ENCODE measurements at places on chromosomes 3 and 15. TPM values are rescaled to one million over a fixed set of nuclear protein-coding genes. Genes with fewer than 3 reads are reported as not detected.

Gene OSBPL10
- 19.6 TPM for total RNA-seq

Gene GOLGA6L4
- 1.2 TPM for total RNA-seq

Gene CLDN18
- total RNA-seq, result not detected

Gene SERPINI2
- not detected for total RNA-seq

Gene FETUB
- total RNA-seq, result 0.12 TPM

Gene CHRNA5
- 34.3 TPM for total RNA-seq

Gene NAA50
- 161 TPM for total RNA-seq

Gene FOXL2
- 4.3 TPM for total RNA-seq

Gene ARGFX
- not detected for total RNA-seq

Gene HRH1
- total RNA-seq, result 7.3 TPM

Gene GATM
- total RNA-seq, result 3.2 TPM

Gene PARL
- 66.4 TPM for total RNA-seq

Gene ROPN1
- total RNA-seq, result not detected

Gene TIMP4
- 13.6 TPM for total RNA-seq

Gene CMSS1
- 40.3 TPM for total RNA-seq

Gene DPPA2
- total RNA-seq, result not detected

Gene WNT7A
- total RNA-seq, result 0.03 TPM

Gene RBMS3
- total RNA-seq, result 0.90 TPM

Gene PPARG
- 43.6 TPM for total RNA-seq

Data from A549 treated with Hydrocortisone at 1 μM for 4 hours (cell line).